WTC11 (cell line): ENCODE measurements at places on chromosomes 16 and 17.
A peak's percentile ranks its signal among the peaks of the same experiment; 100 is the strongest.

DNA sequence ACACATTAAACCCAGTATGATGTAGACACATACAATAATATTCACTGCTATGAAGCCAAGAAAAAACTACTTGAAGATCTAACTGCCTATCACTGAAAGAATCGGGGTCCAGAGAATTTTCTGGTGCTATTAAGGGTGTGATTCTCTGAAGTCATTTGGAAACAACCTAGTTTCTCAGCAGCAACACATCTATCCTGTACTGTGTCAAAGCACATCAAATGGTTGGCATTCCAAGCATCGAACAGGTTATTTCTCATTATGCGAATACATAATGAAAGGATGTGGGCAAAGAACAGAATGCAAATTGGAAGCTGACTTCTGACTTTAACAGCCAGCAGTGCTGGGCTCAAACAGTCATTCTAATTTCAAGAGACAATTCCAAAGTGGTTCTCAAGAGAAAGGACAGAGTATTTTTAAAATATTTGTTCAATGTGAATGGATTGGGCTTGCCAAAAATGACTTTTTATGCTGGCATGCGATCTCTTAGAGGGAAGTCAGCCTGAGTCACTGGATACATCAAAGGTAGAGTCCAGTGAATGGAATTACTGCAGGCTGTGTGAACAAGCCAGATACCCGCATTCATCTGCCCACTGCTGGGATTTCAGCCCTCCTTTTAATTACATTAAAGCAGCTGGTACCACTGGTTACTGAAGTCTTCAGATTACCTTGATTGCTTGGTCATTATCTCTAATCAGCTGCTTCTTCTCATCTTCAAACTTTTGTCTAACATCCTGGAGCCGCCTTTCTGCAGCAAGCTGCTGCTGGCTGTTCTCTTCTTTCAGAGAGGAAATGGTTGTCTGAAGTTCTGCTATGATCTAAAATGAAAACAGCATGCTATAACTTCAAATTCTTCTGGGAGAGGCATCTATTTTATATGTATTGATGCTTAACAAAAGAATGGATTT, 181.2 kb upstream of the AXIN2 start:
- no peak for DNase-seq

DNA sequence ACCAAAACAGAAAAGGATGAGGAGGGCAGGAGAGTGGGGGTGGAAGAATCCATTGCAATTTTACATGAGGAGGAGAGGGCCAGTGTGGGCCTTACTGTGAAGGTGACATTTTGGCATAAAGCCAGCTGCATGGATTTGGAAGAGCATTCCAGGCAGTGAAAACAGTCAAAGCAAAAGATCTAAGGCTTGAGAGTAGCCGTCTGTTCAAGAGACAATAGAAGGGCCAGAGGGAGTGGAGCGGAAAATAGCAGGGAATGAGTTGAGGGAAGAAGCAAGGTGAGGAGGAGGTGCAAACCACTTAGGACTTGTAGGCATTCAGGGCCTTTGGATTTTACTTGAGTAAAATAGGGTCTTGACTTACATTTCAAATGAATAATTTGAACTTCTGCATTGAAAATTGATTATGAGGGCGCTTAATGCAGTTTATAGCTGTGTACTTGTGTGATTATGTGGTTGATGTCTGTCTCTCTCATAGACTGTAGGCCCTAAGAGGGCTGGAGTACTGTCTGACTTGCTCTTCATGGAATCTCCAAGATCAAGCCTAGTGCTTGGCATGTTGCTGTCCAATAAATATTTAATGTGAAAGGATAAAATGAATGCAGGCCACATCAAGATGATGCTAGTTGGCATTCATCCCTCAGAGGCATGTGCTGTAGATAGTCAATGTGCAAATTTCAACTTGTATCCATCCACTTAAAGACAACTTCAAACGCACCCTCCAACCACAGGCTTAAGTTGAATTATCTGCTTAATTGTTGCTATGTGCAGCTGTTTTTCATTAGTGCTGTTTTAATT, 772.1 kb upstream of the RBFOX1 start:
- no peak for DNase-seq

DNA sequence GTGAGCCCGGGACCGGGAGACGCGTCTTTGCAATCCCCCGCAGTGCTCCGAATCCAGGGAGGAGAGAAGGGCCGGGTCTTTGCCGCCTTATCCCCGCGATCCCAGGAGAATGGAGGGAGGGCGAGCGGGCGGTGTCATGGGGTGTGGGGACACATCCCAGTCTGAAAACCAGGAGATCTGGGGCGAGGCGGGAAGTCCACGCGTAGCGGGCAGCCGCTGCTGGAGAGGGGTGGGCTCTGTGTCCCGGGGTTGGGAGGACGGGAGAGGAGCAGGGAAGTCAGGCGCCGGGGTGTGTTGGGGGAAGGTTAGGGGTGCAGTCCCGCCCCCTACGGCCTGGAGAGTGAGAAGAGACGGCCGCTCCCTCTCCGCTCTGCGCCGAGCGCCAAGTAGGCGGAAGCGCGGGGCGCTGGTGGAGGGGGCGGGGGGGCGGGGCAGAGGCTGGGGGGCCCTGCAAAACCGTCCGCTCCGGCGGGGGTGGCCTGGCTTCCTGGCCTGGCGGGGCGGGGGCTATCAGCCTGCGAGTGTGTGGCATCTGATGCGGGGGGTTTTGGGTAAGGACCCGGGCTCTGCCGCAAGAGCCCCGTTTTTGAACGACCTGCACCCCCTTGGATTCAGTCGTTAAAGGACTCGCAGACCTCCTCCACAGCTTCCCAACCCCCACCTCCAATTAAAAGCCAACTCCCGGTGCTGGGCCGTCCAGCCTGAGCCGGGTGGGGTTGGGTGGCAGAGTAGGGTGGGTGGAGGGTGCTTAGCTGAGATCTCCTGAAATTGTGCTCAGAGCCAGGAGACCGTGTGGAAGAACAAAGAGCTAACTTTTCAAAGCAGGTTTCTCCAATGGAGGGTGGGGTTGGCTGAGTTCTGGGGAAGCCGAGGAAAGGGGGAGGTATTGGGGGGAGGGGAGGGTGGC, 654 bp downstream of the LASP1 start:
- DNase-seq: peak; percentile 65

DNA sequence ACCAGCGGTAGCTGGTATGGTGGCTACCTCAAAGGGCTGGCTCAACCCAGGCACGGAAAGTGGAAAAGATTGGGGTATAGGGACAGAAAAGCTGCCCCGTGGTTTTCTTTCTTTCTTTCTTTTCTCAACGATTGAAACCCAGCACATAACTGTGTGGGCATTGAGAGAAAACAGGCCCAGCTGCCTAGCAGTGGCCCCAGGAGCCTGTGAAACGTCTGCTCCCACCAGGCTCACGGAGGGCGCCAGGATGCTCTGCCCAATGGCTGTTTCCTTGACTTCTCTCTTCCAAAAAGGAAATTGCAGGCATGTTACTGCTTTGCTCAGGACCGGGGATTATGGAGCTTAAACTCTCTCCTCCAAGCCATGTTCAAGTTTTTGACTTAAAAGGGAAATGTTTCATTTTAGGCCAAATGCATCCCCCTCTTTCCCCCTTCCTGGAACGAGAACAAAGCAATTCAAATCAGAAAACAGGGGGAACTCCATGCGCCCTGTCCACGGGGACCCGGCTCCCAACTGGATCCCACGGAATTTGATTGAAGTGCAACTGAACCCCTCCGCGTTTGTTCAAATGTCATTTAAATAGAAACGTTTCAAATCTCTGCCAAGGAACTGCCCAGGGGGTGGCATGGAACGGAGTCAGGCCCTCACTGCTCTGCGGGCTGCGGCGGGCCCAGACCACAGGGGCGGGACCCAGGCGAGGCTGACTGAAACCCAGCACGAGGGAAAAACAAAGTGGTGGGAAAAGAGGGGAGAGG, 133.5 kb downstream of the RGS9 start:
- DNase-seq: no peak

DNA sequence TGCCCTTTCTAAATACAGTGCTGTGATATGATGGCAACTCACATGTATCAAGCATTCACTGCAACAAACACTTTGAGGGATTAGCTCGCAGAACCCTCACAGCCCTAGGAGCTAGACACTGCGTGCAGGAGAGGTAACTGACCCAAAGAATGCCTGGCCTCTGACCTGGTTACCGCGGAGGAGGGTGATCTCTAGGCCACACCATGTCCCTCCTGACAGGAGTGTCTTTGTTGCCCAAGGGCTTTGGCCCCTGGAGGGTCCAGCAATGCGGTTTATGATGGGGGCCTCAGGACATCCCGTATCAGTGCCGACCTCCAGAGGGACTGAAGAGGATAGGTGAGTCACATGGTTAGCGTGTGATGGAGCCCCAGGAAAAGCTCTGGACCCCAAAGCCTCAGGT, 130.6 kb downstream of the MGAT5B start:
- DNase-seq: no peak
